Upper lobe of left lung (tissue), 6 donors: ENCODE measurements at places on chromosomes 1 and 21. TPM values are rescaled to one million over a fixed set of nuclear protein-coding genes. Genes with fewer than 3 reads are reported as not detected.

DNA sequence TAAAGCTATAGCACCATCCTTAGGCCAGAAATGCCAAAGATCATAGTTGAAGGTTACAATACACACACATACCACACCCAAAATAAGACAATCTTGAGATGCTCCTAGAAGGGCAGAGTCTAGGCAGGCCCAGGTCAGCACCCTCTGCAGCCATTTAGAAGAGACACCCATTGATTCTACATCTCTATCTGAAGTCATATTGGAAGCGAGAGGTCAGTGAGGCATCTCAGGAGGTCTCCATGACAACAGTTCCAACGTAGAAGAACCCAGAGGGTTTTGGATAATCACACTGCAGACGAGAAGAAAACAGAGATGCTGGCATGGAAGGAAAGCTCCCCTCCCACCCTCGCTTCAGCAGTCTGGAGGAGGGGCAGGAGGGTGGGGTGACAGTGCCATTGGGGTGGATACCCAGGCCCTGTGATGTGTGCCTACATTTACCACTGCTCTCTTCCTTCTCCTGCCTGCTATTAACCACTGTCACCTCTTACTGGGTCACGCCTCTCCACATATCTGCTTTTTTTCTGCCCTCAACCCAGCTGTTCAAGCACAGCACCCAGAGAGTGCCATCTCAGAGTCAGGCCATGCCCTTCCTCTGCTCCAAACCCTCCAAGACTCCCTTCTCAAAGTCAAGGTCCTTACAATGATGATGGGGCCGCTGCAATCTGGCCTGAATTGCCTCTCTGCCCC is 6.2 kb downstream of the TMCO4 start:
- DNase-seq: no peak
- peaks cover 4% of the 10 kb centered on the region for H3K36me3 ChIP-seq

- H3K27me3 ChIP-seq: no peaks in the 10 kb centered on the region
- H3K27ac ChIP-seq: no peak overlapping the region
- no peaks in the 10 kb centered on the region for H3K36me3 ChIP-seq
- H3K4me1 ChIP-seq: no peaks in the 10 kb centered on the region
Observed at GRCh38 chr1:203437696-203438315, 37.8 kb upstream of the PRELP start.

DNA sequence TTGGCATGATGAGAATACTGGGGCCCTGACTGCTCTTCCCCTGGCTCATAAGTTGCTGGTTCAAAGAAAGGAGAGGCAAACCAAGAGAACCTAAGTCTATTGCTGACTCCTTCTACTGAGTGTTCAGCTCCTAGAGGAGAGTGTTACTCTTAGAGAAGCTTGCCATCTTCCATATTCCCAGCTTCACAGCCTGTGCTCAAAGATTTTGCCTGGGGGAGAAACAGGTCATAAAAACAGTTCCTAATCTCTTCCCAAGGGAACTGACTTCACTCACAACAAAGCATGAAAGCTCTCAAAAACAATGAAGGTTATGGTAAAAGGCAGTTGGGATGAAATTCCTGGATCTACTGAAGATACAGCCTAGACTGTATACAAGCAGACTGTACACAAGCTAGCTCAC is 37.1 kb downstream of the LRRC40 start:
- H3K4me1 ChIP-seq: no peaks in the 10 kb centered on the region
- H3K27ac ChIP-seq: no peak overlapping the region
- no peak overlapping the region for H3K4me3 ChIP-seq
- DNase-seq: no peak

The PIGR gene
- total RNA-seq: 1,034 TPM

GRCh38 chr1:207781312-207781711 is 29.5 kb downstream of the CD46 start:
- no peak for DNase-seq
- H3K4me1 ChIP-seq: no peaks in the 10 kb centered on the region
- peaks cover 17% of the 10 kb centered on the region for H3K36me3 ChIP-seq
- H3K4me3 ChIP-seq: no peak overlapping the region

The KCNN3 gene
- 5.2 TPM for total RNA-seq

The KLHDC7A gene
- under 0.01 TPM for total RNA-seq

- DNase-seq: no peak
- no peaks in the 10 kb centered on the region for H3K27me3 ChIP-seq
- no peaks in the 10 kb centered on the region for H3K4me1 ChIP-seq
- H3K36me3 ChIP-seq: no peaks in the 10 kb centered on the region
- H3K4me3 ChIP-seq: no peak overlapping the region
- no peak overlapping the region for H3K27ac ChIP-seq
Observed at GRCh38 chr1:85059563-85059962, 11.3 kb upstream of the MCOLN3 start.

- H3K27me3 ChIP-seq: no peaks in the 10 kb centered on the region
- H3K4me3 ChIP-seq: peak overlapping the region; percentile 13
- H3K36me3 ChIP-seq: no peaks in the 10 kb centered on the region
- peak overlapping the region; percentile 93 for H3K27ac ChIP-seq
- H3K4me1 ChIP-seq: peaks cover 64% of the 10 kb centered on the region
- DNase-seq: no peak
Observed at GRCh38 chr1:201505503-201505890, 1.4 kb downstream of the CSRP1 start.

GRCh38 chr21:15820852-15821379 is 91.1 kb downstream of the USP25 start:
- no peak overlapping the region for H3K27ac ChIP-seq

- no peak for DNase-seq
- peaks cover 8% of the 10 kb centered on the region for H3K4me1 ChIP-seq
- H3K36me3 ChIP-seq: no peaks in the 10 kb centered on the region
- no peaks in the 10 kb centered on the region for H3K27me3 ChIP-seq
Observed at GRCh38 chr1:64497088-64497883, 27.4 kb downstream of the CACHD1 start.

GRCh38 chr1:232339073-232339472 is 290.9 kb downstream of the SIPA1L2 start:
- no peaks in the 10 kb centered on the region for H3K36me3 ChIP-seq
- H3K27me3 ChIP-seq: no peaks in the 10 kb centered on the region
- H3K27ac ChIP-seq: no peak overlapping the region
- DNase-seq: no peak

DNA sequence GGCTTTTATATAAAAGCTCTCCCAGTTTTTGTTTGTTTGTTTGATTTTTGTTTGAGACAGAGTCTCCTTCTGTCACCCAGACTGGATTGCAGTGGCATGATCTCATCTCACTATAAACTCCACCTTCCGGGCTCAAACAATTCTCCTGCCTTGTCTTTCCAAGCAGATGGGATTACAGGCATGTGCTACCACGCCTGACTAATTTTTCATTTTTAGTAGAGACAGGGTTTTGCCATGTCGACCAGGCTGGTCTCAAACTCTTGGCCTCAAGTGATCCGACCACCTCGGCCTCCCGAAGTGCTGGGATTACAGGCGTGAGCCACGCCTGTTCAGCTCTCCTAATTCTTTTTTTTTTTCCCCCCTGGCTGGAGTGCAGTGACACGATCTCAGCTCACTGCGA is 4.4 kb downstream of the PCAT6 start:
- no peaks in the 10 kb centered on the region for H3K27me3 ChIP-seq
- peaks cover 9% of the 10 kb centered on the region for H3K4me1 ChIP-seq
- no peaks in the 10 kb centered on the region for H3K36me3 ChIP-seq
- DNase-seq: no peak
- H3K4me3 ChIP-seq: no peak overlapping the region
- no peak overlapping the region for H3K27ac ChIP-seq

The C1orf116 gene
- 190 TPM for total RNA-seq

GRCh38 chr1:9755441-9755995 is 68.2 kb downstream of the CLSTN1 start:
- H3K4me3 ChIP-seq: no peak overlapping the region
- H3K36me3 ChIP-seq: peaks cover 33% of the 10 kb centered on the region
- H3K27me3 ChIP-seq: no peaks in the 10 kb centered on the region
- H3K27ac ChIP-seq: no peak overlapping the region
- DNase-seq: no peak
- H3K4me1 ChIP-seq: no peaks in the 10 kb centered on the region

GRCh38 chr1:11013160-11013531 is 692 bp downstream of the TARDBP start:
- no peaks in the 10 kb centered on the region for H3K27me3 ChIP-seq
- peaks cover 58% of the 10 kb centered on the region for H3K4me1 ChIP-seq
- peak overlapping the region; percentile 99 for H3K4me3 ChIP-seq
- DNase-seq: no peak
- peak overlapping the region; percentile 96 for H3K27ac ChIP-seq
- peaks cover 46% of the 10 kb centered on the region for H3K36me3 ChIP-seq

The OR2T1 gene
- not detected for total RNA-seq

DNA sequence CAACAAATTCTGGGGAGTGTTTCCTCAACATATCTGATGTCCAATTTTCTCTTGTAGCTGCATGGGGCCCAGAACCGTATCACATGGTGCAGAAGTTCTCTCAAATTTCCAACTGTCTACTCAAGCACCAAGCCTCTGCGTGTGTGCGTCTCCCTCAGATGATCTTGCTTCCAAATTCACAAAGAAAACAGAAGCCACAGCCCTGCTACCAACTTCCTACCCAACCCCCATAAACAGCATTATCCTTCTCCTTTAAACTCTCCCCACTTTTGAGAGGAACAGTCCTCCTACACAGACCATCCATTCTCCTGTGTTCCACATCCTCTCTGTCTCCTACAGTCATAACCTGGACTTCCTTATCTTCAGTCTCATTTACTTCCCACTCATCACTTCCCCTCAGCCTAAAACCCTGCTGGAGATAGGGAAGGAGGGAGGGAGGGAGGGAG is 354.1 kb downstream of the SMYD3 start:
- DNase-seq: no peak
- peaks cover 10% of the 10 kb centered on the region for H3K4me1 ChIP-seq
- no peak overlapping the region for H3K4me3 ChIP-seq
- no peaks in the 10 kb centered on the region for H3K27me3 ChIP-seq

GRCh38 chr1:31753707-31754349 is 10.3 kb downstream of the ADGRB2 start:
- no peak overlapping the region for H3K4me3 ChIP-seq
- no peaks in the 10 kb centered on the region for H3K36me3 ChIP-seq
- peaks cover 2% of the 10 kb centered on the region for H3K4me1 ChIP-seq
- no peak for DNase-seq

- H3K4me1 ChIP-seq: no peaks in the 10 kb centered on the region
- H3K27me3 ChIP-seq: no peaks in the 10 kb centered on the region
- DNase-seq: no peak
- H3K36me3 ChIP-seq: peaks cover 9% of the 10 kb centered on the region
Observed at GRCh38 chr1:228748431-228748830, 13.2 kb downstream of the RHOU start.

DNA sequence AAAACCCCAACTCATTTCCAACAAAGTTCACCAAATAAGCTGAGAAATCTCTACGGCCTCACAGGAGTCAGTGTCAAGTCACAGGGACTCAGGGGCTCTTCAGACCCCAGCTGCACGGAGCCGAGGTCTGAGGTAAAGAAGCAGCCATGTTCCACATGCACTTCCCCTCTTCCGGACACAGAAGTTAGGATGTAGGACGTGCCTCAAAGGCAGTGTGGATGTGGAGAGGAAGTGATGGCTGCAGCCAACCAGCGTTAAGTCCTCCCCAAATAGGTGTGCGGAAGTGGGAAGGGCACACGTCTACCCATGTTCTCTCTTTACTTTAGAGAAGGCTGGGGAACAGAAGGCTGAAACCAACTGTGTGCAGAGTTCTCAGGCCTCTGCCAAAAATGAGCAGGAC is 14.6 kb upstream of the NCF2 start:
- no peaks in the 10 kb centered on the region for H3K36me3 ChIP-seq
- H3K4me1 ChIP-seq: peaks cover 31% of the 10 kb centered on the region
- no peak overlapping the region for H3K4me3 ChIP-seq
- no peaks in the 10 kb centered on the region for H3K27me3 ChIP-seq
- DNase-seq: peak; percentile 66

GRCh38 chr21:16124378-16125138 is 394.8 kb downstream of the USP25 start:
- H3K36me3 ChIP-seq: no peaks in the 10 kb centered on the region
- H3K27ac ChIP-seq: no peak overlapping the region
- H3K27me3 ChIP-seq: no peaks in the 10 kb centered on the region
- DNase-seq: no peak
- H3K4me1 ChIP-seq: no peaks in the 10 kb centered on the region

- H3K36me3 ChIP-seq: no peaks in the 10 kb centered on the region
- DNase-seq: no peak
- no peak overlapping the region for H3K4me3 ChIP-seq
- no peaks in the 10 kb centered on the region for H3K27me3 ChIP-seq
- no peaks in the 10 kb centered on the region for H3K4me1 ChIP-seq
- peak overlapping the region; percentile 42 for H3K27ac ChIP-seq
Observed at GRCh38 chr1:192161976-192162375, 3.7 kb downstream of the RGS18 start.

The IL20 gene
- not detected for total RNA-seq

DNA sequence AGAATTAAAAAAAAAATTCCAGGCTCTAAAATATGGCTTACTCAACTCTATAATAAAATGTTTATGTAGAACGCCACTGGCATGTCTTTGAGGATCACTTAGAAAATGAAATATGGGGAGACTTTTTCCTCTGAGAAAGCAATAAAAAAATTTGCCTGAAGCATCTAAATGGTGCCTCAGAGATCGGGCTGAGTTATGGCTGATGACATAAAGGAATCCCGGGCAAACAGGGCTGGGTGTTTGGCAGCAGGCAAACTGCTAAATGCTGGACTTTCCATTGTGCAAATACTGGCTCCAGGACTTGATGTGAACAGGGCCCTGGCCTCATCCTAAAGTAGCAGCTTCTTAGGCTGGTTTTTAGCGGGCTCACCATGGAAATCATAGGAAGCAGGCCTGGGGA is 44.5 kb upstream of the C1orf87 start:
- H3K4me3 ChIP-seq: no peak overlapping the region
- DNase-seq: no peak
- no peak overlapping the region for H3K27ac ChIP-seq

- H3K27ac ChIP-seq: no peak overlapping the region
- no peak overlapping the region for H3K4me3 ChIP-seq
- no peaks in the 10 kb centered on the region for H3K27me3 ChIP-seq
- H3K4me1 ChIP-seq: no peaks in the 10 kb centered on the region
Observed at GRCh38 chr1:119404736-119405135, 10.2 kb upstream of the HSD3B2 start.

DNA sequence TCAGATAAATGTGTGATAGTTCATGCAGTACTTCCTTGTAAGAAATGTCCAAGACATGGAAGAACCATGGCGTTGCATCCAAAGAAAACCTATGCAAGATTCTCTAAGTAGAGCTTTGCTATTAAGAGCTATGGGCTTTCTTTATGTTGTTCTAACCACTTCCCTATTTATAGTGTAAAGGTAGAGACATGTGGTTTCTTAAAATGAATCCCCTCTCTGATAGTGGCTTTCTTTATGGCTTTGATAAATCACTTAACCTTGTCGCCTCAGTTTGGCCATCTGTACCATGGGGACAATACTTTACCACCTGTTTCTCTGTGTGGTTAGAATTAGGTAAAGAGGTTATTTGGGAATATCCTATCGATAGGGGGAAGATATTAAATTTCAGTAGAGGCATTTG is 305.5 kb downstream of the NFIA start:
- no peaks in the 10 kb centered on the region for H3K4me1 ChIP-seq
- H3K4me3 ChIP-seq: no peak overlapping the region
- no peak for DNase-seq
- peaks cover 5% of the 10 kb centered on the region for H3K36me3 ChIP-seq
- no peak overlapping the region for H3K27ac ChIP-seq

The FBXO44 gene
- total RNA-seq: 114 TPM

The OR6K3 gene
- total RNA-seq: not detected

The BGLAP gene
- 1.2 TPM for total RNA-seq
